Activated T-cell treated with anti-CD3 and anti-CD28 coated beads, Interleukin-2, amount 50 U/mL, for 72 hours (primary cell): ENCODE measurements at places on chromosomes 2 and 18. TPM values are rescaled to one million over a fixed set of nuclear protein-coding genes. Genes with fewer than 3 reads are reported as not detected.

DNA sequence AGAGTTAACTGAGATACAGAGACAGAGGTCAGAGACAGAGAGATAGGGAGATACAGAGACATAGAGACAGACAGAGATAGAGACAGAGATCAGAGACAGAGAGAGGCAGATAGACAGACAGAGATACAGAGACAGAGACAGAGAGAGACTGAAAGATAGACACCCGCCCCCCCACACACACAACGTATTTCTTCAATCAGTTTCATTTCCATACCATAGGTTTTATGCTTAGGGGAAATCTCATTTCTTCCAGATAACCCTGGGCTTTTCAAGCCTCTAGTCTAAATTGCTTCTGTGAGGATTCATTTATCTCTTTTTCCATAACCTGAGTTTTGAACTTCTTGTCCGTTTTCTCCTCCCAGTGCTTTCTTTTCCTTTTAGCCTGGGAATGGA, 94.6 kb downstream of the CD8B2 start:
- no peak for DNase-seq

SMCHD1 gene
- total RNA-seq: 137 TPM

GRCh38 chr2:131521961-131522781, 5.5 kb upstream of the CCDC74A start:
- DNase-seq: no peak

ZC3H6 gene
- 26.3 TPM for total RNA-seq

GRCh38 chr2:111068435-111069058, 52.2 kb upstream of the BCL2L11 start:
- DNase-seq: no peak

- no peak for DNase-seq
Observed at GRCh38 chr2:226334981-226335720, 464.5 kb downstream of the IRS1 start.

IL1RL1 gene
- total RNA-seq: 2.2 TPM

DNA sequence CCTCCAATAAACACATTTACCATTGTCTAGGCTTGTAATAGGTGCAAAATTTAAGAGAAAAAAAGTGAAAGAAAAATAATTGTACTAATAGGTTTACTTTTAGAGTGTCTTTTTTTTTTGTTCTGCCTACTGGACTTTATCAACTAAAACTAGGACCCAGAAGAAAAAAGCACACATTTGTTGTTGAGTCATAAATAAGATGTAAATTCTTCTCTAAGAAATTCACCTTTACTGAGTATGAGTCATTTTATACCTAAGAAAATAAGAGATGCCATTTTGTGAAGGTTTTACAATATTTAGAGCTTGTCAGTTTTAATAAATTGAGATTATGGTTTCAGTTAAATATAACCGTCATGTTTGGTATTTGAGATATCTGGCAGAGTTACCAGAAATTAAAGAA, 19.2 kb downstream of the FARP2 start:
- no peak for DNase-seq

EVX2 gene
- not detected for total RNA-seq

GPR75 gene
- 1.2 TPM for total RNA-seq

HOXD3 gene
- not detected for total RNA-seq

- DNase-seq: no peak
Observed at GRCh38 chr2:19874726-19875125, 27.1 kb downstream of the TTC32 start.

SNED1 gene
- total RNA-seq: 4.1 TPM

DNA sequence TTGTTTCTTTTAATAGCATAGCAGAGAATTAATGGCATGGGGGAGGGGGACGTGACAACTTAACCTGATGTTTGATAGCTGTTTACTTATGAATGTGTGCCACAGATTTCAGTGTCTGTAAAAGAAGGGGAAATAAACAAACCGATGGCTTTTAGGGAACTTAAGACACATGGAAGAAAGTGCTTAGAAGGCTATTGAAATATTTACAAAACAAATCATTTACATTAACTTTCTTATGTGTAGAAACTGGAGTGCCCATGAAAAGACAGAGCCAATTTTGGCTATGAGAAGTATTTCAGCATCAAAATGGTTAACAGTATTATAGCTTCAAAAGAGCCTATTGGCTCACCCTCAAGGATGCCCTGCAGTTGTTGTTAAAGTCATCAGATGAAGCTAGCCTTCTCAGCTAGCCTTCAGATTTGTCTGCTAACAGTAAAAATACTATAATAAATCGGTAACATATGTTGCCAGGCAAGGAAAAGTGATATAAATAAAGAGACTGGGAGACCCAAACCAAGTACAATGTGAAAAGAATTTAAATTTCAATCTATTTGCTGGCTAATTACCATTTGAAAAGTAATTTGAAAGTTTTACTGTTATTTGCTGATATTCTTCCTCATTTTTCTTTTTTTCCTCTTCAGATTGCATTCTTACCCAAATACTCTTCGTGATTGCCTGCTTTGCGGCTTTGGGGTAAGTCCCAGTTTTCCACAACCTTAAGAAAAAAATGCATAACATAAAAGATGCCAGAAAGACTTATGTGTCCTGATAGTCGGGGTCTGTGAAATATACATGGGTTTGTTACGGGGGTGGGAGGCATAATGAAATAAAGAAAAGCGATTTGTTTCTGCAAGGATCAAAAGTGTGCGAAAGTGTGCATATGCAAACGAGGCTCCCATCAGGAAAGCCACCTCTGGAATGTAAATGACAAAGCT, 256.4 kb downstream of the MEIS1 start:
- DNase-seq: no peak

COPS8 gene
- total RNA-seq: 48.4 TPM

- DNase-seq: no peak
Observed at GRCh38 chr2:203804070-203804469, 63.5 kb upstream of the CTLA4 start.

FAM161A gene
- total RNA-seq: 6.9 TPM

GRCh38 chr18:8799596-8800441, 94.5 kb downstream of the MTCL1 start:
- DNase-seq: no peak
